Myocyte (in vitro differentiated cells): ENCODE measurements at places on chromosomes 13 and 19. TPM values are rescaled to one million over a fixed set of nuclear protein-coding genes. Genes with fewer than 3 reads are reported as not detected.

The UBL3 gene
- total RNA-seq, result 24.9 and 27.4 TPM in 2 replicates

The SLC17A7 gene
- total RNA-seq, result 0.05 and 0.31 TPM in 2 replicates

The DAND5 gene
- not detected in 2 replicates for total RNA-seq

The TMC4 gene
- total RNA-seq, result 0.86 and 4.2 TPM in 2 replicates

The NLRP4 gene
- total RNA-seq, result not detected in 2 replicates

The FUT1 gene
- 0.03 and 0.05 TPM in 2 replicates for total RNA-seq
